ENCODE measurements at places on chromosomes 4 and X.

DNA sequence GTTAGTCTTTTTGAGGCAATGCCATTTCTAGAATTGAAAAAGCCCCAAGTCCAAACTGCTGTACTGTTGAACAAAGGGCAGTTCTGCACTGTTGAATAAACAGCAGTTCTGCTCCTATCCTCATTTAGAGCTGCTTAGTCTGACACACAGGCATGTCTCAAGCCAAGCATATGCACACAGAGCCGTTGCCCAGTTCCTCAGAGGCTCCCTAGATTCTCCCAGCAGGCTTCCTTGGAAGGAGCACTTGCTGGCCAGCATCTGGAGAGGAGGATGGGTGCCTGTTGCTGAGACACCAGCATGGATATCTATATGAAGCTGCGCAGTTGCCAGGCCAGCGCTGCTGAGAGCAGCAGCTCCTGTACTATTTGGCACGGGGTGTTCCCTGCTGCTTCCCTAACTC, 138.3 kb upstream of the USP38 start:
- no peak for DNase-seq

DNA sequence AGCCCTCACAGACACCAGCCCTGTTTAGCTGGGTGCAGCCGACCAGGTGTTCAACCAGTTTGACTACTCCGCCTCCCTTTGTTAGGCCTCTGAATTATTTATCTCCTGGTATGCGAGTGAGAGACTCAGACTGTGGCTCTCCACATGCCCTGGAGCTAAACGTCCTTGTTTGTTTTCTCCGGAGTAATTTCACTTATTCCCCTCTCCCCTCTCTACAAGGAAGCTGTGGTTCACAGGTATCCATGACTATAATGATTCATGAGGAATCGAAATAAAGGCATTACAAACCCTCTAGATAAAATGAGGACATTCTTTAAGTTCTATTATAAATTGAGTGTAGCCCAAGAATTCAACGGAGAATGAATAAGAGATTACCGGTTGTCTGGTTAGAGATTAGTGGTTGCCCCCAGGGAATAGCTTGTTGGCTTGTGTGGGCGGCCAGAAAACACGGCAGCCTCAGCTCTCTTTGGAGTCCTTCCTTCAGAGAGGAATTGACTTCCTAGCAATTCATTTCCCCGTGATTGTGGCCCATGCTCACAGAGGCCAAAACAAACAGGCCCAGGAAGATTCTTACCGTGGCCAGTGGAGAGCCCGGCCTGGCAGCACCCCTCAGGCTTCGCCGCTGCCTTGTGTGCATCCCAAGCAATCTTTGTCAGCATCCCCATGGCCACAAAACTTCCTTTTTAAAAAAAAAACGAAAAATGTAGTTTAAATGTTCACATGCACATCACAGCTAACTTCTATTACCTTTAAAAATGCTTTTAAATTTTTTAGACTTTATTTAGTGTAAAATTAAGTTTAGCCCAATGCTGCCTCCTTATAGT, 60.2 kb upstream of the CBR4 start:
- no peak for DNase-seq

DNA sequence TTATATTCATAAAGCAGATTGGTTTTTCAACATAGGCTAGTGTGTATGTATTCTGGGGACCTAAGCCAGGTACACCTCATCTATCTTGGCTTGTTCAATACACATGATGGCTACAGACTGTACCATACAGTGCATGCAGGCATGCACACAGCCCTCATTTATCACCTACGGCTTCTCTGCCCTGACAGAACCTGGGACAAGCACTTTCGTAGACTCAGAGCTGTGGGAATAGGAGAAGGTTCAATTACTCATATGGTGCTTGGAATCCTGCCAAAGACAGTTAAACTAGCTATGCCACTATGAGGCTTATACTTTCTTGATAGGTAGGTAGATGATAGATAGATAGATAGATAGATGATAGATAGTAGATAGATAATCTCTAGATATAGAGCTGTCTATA, 457.2 kb downstream of the GALNTL6 start:
- no peak for DNase-seq

DNA sequence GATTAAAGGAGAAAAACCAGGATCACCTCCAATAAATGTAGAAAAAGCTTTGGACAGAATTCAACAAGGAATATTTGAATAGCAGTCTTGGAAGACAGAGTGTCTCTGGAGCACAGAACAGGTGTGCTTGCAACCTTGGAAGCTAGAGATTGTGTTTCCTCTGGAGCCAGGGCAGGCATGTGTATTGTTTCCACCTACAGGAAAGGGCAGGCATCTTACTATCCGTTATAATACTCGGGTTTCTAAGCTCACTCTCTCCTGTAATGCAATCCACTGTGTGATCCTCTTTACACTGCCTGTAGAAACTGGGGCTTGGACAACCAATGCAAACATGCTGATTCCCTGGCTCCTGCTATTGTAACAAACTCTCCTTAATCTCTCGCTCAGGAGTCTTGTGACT, 14.4 kb downstream of the CCDC110 start:
- no peak for DNase-seq

DNA sequence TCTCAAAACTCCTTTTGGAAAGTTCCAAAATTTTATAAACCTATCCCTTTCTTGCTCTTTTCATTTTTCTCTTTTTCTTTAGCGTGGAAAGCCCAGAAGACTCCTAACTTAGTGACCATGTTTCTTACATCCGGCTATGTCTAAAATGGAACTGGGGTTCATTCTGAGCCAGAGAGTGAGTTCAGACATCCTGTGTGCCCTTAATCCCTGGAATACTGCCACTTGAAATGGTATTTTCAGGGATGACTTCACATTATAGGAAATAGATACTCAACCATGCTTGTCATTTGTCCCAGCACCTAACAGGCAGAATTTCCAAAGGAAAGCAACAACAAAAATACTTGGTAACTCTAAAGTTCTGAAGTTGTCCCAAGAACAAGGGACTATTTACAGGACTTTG, 379.6 kb downstream of the ARHGAP24 start:
- DNase-seq, result no peak

DNA sequence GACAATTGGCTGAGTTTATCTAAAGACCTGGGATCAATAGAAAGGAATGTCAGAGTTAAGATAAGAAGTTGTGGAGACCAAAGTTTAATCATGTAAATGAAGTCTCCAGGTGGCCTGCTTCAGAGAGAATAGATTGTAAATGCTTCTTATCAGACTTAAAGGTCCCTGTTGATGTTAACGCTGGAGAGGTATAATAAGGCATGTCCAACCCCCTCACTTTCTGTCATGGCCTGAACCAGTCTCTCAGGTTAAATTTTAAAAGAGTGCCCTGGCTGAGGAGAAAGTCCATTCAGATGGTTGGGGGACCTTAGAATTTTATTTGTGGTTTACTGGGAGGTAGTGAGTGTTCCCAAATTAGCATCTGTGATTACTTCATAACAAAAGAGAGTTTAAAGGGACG, 86.7 kb downstream of the AKAP4 start:
- no peak for DNase-seq

GRCh38 chr4:2092669-2093053, 33.5 kb downstream of the NAT8L start:
- DNase-seq, result no peak

DNA sequence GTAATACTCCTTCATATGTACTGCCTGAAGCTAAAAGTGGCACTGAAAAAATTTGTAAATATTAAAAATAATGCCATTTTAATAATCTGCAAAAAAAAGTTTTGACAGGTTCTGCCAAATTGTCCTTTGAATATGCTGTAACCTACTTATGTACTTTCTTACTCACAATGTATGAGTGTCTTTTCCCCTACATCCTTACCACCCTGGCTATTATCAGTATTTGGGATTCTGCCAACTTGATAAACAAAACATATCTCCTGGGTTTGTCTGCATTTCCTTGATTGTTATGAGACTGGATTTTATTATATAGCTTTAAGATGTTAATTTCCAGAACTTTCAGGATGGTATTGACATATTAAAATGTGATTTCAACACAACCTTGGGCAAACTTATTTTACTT, 187.9 kb downstream of the CHM start:
- DNase-seq, result no peak
